Stimulated activated CD4-positive, alpha-beta T cell treated with anti-CD3 and anti-CD28 coated beads, Interleukin-2, amount 100 ng/mL, for 24 hours (primary cell): ENCODE measurements at places on chromosomes 2 and 18.

DNA sequence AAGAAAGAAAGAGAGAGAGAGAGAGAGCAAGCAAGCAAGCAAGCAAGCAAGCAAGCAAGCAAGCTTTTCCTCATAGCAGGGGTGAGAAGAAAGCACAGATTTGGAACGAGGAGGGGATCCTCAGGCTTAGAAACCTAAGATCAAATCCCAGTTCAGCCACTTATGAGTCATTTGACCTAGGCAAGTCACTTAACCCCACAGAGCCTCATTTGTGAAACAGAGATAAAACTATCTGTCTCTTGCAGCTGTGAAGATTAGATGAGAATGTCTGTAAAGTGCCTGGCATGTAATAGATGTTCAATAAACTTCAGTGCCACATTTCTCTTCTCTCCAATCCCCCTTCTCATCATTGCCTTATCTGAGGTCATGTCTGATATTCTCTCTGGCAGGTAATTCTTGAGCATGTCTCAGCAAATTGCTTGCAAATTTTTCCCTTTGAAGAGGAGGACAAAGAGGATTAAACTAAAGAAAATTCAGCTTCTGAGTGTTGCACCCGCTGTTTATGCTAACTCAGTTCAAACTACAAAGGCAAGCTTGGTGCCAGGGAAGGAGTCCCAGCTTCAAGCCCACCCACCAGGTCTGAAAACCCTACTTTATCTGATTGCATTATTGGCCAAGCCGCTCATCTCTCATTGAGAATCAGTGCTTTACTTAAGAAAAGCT lies 20.3 kb downstream of the ALK start:
- no peak for DNase-seq

- DNase-seq, result no peak
These were observed 27.3 kb upstream of the GREB1 start for GRCh38 chr2:11506611-11506969.

- no peak for DNase-seq
These were observed 818.0 kb upstream of the ACVR2A start for GRCh38 chr2:147026664-147027295.

- DNase-seq, result no peak
These were observed 15.2 kb upstream of the NT5DC4 start for GRCh38 chr2:112705575-112705974.

GRCh38 chr2:241724259-241724974 lies 10.0 kb upstream of the D2HGDH start:
- DNase-seq, result peak; percentile 27

GRCh38 chr18:78884502-78884901 lies 95.1 kb upstream of the SALL3 start:
- no peak for DNase-seq

DNA sequence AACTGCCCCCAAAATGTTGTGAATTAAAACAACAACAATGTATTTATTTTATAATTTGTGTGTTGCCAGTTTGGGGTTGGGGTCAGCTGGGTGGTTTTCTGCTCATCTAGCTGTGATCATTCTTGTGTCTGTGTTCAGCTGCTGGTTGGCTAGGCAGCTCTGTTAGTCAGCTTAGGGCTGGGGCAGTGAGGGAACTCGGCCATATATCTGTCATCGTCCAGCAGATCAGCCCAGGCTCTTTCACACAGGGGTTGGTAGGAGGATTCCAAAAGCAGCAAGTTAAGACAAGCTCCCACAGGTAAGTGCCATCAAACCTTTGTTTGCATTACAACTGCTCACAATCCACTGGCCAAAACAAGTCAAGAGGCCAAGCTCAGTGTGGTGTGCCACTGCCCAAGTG lies 121.5 kb downstream of the LPIN1 start:
- DNase-seq, result peak; percentile 15

DNA sequence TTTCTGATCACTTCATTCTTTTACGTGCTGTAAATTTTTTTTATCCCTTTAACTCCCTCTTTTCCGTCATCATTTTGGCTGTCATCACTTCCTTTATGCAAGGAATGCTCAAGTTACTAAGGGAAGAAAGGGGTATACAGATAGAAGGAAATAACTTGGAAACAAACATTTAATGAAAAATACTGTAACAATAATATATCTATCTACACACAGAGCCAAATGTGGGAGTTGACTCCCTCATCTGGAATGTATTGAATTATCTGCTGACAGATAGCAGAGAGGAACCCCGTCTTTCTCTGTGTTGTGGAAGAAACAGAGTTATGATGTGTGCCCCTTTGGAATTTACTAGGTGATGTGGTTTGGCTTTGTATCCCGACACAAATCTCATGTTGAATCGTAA lies 182.5 kb upstream of the NXPH2 start:
- DNase-seq, result no peak

GRCh38 chr18:57397440-57398132 lies 37.6 kb upstream of the ONECUT2 start:
- no peak for DNase-seq

- DNase-seq, result no peak
These were observed 448.9 kb upstream of the MEIS1 start for GRCh38 chr2:65985986-65986385.

DNA sequence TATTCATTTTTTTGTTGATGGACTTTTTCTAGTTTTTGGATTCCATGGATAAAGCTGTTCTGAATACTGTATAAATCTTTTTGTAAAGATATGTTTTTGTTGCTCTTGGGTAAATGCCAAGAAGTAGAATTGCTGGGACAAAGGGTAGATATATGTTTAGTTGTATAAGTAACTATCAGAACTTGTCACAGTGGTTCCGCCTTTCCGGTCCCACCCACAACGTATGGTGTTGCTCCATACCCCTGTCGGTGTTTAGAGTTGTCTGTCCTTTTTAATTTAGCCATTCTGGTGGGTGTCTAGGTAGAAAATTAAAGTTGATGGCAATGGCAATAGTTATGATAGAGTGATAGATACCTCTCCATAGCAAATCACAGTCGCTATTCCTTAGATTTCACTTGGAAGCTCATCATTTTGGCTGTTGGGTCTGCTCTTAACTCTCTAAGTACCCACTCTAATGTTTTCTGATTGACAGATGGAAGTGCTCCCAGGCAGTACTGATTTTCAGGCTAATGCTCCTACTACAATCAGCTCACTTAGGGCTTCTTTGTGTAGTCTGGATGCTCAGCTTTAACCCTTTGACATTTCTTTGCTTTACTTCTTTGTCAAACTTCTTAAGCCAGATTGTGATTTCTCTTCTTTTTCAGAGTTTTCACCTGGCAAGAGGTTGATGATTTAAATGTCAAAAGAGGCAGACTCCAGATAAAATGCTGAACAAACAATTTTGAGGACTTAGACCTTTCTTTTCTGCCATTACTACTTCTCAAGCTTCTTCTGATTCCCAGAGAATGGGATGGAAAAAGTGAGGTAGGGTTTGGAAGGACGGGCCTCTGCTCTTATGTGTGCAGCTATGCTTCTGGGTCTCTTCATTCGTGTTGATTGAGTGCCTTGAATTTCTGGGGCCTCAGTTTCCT lies 156.4 kb downstream of the AQP4 start:
- no peak for DNase-seq

DNA sequence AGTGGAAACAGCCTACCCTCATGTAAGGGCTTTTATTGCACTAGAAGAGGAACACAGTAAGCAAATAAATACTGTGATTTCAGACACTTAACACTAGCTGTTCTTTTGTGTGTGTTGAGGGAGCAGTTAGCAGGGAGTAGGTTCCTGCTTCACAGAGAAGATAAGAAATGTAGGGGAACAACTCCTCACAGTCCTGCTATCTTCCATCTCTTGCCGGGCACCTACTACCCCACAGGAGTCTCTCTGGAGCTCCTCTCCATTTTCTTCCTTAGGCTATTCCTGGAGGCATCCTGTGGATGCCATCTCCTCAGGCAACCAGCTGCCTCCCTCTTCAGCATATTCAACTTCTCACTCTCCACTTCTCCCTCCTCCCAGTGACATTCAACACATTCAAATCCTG lies 145.0 kb downstream of the SRBD1 start:
- DNase-seq, result no peak

GRCh38 chr2:111990856-111991255 lies 64.2 kb upstream of the TMEM87B start:
- DNase-seq, result no peak

GRCh38 chr2:8296306-8296705 lies 385.6 kb upstream of the ID2 start:
- DNase-seq, result peak; percentile 19

DNA sequence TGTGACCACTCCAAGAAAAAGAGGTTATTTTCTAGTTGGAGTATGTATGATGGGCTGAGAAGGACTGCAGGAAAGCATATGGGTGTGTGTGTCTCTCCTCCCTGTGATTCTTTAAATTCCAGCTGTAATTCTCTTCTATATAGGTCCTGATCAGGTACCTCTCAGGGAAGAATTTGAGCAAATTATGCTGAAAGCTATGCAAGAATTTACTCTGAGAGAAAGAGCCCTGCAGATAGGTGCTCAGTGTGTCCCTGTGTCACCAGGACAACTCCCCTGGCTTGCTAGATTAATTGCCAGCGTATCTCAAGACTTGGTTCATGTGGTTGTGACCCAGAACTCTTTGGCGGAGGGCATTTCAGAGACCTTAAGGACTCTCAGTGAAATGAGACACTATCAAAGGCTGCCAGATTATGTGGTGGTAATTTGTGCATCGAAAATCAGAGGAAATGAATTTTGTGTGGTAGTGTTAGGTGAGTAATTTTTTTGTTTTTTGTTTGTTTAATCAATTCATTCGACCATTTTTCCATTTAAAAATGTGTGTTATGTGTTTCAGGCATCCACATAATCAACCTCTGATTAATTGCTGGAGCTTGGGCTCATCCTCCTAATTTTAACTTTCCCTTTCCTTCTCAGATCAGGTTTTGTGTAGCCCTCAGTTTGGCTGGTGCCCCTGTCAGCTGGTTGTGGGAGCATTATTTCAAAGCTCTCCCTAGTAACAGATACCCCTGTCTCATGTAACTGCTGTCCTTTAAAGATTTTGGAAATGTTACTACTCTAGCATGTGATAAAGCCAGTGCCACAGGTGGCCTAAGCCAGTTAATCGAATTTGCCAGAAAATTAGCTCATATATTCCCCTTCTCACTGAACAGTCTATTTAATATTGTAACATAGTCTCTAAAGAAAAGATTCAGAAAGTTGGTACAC lies 150.9 kb downstream of the ESCO1 start:
- no peak for DNase-seq

DNA sequence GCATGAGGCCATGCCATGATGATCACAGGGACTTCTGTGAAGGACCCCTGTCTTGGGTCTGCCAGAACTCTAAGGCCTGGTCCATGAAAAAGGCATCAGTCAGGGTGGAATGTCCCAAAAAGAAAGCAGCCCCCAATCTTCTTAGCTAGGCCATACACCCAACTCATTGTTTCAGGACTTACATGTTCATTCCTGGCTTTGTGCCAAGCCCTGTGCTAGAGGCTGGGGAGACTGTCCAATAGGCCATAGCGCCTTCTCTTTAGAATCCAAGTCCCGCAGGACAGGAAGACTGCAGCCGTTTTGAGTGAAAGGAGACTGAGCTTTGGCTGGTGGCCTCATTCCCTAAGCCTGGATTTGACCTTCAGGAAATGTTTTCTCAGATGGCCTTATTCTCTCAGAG lies 247.3 kb downstream of the PRKCE start:
- DNase-seq, result no peak

DNA sequence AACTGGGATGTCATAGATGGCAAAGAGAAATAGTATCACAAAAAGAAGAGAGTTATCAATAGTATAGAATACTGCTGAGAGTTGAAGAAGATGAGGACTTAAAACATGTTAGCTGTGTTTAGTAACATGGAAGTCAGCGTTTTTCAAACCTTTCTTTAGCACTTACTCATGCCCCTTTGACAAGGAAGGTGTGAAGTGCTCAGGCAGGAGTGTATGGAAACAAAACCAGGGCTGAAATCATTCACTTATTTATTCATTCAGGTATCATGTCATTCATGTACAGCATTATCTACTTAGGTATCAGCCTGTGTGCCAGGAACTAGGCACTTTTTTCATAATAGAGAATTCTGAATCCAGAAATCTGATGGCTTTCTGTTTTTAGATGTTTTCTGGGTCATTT lies 27.2 kb downstream of the CD28 start:
- DNase-seq, result no peak

- DNase-seq, result no peak
These were observed 217.9 kb upstream of the PID1 start for GRCh38 chr2:229489016-229489415.

- DNase-seq, result no peak
These were observed 39.0 kb upstream of the NPAS2 start for GRCh38 chr2:100781009-100781325.

GRCh38 chr2:42848265-42848664 lies 55.9 kb upstream of the HAAO start:
- DNase-seq, result no peak

DNA sequence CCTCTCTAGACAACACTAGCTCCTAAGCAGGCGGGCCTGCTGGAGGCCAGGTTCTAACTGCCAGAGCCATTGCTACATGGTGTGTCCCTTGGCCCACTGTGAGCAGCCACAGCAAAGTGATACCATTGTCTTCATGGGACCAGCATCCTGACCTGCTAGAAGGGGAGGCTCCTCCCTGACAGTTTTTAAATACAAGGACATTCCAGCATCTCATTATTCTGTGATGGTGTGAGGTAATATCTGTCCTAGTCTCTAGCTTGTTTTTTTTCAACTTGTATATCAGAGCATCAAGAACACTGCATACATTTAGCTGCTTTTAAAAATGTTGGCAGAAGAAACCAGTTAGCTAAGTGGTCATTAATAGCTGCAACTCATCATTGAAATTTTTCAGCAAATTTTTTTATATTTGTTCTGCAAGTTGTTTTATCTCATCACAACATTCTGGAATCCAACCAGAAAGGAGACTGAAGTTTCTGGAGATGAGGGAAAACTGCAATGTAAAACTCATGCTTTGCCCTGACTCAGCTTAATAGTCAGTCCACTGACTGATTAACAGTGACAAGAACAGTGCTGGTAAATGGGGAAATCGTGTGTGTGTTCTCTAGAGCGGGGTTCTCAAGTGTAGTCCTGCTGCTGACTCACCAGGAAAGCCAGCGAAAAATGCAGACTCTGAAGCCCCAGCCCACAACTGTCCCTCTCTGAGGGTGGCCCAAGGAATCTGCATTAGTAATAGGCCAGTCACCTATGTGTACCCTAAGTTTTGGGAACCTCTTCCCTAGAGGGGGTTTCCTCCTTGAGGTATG lies 17.8 kb downstream of the MAPRE3 start:
- no peak for DNase-seq

GRCh38 chr2:234412726-234413125 lies 84.2 kb downstream of the ARL4C start:
- DNase-seq, result no peak

- DNase-seq, result no peak
These were observed 24.9 kb downstream of the FHL2 start for GRCh38 chr2:105373895-105374401.

DNA sequence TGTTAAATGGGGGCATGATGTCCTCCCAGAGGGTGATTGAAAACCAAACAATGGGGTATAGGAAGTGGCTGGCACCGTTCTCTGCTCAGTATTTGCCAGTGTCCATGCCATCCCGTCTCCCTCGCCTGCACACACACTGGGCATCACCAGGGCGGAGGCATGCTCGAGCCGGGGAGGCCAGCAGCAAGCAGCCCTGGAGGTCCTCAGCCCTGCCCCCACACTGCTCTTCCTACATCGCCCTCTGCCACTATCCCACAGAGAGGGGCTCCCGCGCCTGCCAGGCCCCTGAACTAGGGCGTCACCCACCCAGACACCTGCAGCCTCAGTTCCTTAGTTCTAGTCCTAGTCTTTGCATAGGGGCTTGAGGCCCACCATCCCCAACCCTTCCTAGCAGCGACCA lies 50.9 kb downstream of the BIN1 start:
- no peak for DNase-seq

GRCh38 chr2:167192833-167193232 lies 304.6 kb downstream of the XIRP2 start:
- no peak for DNase-seq

- DNase-seq, result no peak
These were observed 105.9 kb downstream of the RBMS1 start for GRCh38 chr2:160387558-160388262.
